ENCODE measurements at places on chromosomes 1 and 21.

GRCh38 chr1:29800522-29800956 lies 564.2 kb downstream of the PTPRU start:
- DNase-seq: no peak

GRCh38 chr1:2194319-2194897 lies at the start of gene FAAP20:
FAAP20 (minus strand) TSS chr1:2194772; CDS start chr1:2194749, 23 bp downstream.
- DNase-seq: no peak

- no peak for DNase-seq
Observed at GRCh38 chr1:202835548-202836072, 24.9 kb downstream of the PCAT6 start.

- no peak for DNase-seq
Observed at GRCh38 chr21:31754708-31754960, 22.7 kb upstream of the SCAF4 start.

GRCh38 chr1:201944639-201945038 lies 1.7 kb downstream of the LMOD1 start:
- no peak for DNase-seq

GRCh38 chr1:7378346-7379130 lies 392.6 kb upstream of the VAMP3 start:
- no peak for DNase-seq

- no peak for DNase-seq
Observed at GRCh38 chr21:28380241-28380640, 612.4 kb downstream of the LTN1 start.

DNA sequence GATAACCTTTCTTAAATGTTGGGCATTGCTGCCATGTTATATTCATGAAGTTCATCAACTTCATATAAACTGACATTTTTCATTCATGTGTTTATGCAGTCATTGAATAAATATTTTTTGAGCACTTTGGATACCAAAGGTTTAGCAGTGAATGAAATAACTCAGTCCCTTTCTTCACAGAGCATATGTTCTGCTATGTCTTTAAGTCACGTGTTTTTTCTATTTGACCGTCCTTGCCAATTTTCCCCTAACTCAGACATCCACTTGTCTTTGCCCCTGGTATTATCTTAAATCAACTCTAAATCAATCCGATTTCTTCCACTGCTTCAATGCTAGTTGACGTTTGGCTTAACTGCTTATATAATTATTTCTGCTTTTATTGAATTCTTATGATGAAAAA lies 16.6 kb downstream of the ADARB1 start:
- no peak for DNase-seq
